Putamen (tissue), 1 donor: ENCODE measurements at places on chromosomes 12 and 14.

- DNase-seq = no peak
Measured at GRCh38 chr12:121365416-121366062, 13.3 kb upstream of the ANAPC5 start.

DNA sequence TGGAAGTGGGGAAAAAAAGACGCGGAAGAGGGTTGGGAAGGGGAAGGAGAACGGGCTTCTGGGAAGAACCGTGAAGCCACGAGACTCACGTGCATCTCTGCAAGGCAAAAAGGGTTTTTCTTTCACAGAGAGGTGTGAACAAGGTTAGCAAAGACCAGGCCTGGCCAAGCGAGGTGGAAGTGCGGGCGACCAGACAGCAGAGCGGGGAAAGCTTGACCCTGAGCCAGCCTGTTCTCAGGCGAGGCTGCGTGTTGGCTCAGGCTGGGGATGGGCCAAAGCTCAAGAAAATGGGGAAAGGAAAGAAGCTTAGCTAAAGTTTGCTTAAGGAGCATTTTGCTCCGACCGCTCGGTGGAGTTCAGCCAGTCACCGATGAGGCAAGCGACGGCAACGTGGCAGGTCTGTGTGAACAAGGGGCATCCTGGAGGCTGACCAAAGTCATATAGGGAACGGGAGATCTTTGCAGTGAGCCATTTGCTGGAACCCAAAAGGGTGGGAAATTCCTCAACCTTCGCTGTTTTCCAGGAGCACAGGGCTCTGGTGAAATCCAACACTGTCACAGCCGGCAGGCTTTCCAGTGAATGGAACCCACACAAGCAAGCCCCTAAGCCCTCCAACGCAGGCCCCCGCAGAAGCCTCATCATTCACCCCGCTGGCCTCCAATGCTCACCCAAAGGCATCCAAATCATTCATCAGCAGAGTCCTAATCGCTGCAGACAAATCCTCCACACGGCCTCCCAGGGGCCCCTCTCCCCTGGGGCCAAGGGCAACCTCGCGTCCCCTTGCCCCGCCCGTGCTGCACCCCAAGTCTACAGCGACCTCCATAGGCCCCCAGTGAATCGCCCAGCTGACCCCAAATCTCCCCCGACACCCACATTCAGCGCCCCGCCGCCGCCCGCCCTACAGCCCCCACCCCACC lies 754 bp downstream of the ZNF605 start:
- DNase-seq = peak; percentile 32

DNA sequence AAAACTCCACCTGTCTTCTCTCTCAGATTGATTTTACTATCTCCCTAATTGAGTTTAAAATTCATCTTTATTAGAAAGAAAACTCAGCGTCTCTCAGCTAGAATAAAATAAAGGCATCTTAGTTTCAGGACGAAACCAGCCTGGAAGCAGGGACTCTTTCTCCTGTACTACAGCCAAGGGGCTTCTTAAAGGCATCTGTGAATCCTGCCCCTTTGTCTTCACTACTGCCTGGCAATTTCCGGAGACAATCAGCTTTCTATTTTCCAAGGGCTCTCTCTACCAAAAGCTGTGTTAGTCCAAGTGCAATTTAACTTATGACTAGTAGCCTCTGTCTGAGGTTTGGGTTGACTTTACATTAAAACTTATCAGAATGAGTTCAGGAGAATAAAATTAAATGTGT lies 623.3 kb upstream of the FOXG1 start:
- DNase-seq = peak; percentile 21

DNA sequence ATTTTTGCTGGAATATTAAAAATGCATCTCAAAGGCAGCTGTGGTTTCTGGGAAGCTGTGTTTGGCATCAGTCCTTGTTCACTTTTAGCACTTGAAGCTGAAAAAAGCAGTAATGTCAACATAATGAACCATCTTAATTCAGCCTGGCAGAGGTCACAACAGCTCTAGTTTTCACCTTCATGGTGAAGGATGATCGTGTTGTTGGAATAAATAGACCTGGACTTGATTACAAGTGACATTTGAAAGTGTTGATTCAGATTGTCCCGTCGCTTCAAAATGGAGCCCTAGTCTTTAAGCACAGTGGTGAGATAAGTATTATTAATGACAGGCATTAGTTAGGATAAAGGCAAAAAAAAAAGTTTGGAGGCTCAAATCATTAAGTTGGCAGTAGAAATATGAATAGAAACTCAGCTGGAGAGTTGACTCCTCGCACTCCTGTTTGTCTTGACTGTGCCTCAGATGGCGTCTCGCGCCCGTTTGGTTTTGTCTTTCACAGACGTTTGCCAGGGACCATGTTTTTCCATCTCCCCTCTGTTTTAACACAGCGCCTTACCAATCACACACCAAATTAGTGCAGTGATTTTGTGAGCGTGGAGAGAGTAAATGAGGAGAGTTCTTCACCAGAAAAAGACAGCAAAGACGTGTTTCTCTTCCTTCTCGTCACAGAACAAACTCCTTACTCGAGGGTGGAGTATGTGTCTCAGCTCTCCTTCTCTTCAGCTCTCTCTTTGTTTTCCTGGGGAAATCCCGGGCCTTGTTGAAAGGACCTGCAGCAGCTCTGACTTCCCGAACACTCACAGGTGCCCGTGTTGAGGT lies 53.4 kb upstream of the MMP17 start:
- no peak for DNase-seq

DNA sequence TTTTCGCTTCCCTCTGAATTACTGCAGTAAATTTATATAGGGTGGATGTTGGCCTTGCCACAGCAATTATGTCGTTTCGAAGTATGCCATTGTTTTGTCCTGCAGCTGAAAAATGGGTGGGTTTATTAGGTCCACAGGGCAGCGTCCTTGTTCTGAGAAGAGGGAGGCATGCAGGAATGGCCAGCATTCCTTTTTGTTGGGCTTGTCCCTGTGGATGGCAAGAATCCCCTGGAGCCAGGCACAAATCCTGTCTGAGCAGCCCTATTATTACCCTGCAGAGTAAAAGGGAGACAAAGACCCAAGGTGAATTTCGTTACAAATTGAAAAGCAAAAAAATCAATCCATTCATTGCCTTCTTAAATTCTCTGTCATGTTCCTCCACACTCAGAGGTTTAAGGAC lies 88.1 kb downstream of the CHST11 start:
- no peak for DNase-seq

GRCh38 chr14:63652406-63652805 lies 10.7 kb upstream of the WDR89 start:
- DNase-seq = no peak
